ENCODE measurements at places on chromosomes 4 and X. TPM values are rescaled to one million over a fixed set of nuclear protein-coding genes. Genes with fewer than 3 reads are reported as not detected.
A peak's percentile ranks its signal among the peaks of the same experiment; 100 is the strongest.

- H3K4me3 ChIP-seq: no peak overlapping the region
- H3K36me3 ChIP-seq: no peaks in the 10 kb centered on the region
- H3K27ac ChIP-seq: no peak overlapping the region
- DNase-seq: no peak
- peaks cover 8% of the 10 kb centered on the region for H3K27me3 ChIP-seq
Observed at GRCh38 chr4:8892556-8893226, 21.1 kb upstream of the HMX1 start.

GRCh38 chr4:25449270-25449669 lies 72.2 kb downstream of the ANAPC4 start:
- DNase-seq: no peak
- H3K27ac ChIP-seq: no peak overlapping the region
- H3K27me3 ChIP-seq: no peaks in the 10 kb centered on the region
- no peaks in the 10 kb centered on the region for H3K36me3 ChIP-seq
- no peak overlapping the region for H3K4me3 ChIP-seq

DNA sequence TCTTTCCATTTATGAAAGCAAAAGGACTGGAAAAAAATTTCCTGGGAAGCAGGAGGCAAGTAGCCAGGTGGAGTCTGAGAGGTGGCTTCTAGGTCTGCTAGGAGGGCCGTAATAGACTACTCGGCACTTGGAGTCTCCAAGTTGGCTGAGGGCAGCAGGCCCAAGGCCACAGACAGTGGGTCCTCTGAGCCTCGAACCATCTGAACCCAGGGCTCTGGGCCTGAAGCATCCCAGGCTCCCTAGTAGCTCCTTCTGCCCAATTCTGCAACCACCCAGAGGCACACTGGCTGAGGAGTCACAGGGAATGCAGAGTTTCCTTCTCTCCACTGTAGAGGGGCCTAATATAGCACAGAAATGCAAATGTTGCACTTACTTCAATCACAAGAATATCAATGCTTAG lies 19.8 kb downstream of the TKTL1 start:
- no peaks in the 10 kb centered on the region for H3K36me3 ChIP-seq
- H3K27ac ChIP-seq: no peak overlapping the region
- H3K4me1 ChIP-seq: no peaks in the 10 kb centered on the region

DNA sequence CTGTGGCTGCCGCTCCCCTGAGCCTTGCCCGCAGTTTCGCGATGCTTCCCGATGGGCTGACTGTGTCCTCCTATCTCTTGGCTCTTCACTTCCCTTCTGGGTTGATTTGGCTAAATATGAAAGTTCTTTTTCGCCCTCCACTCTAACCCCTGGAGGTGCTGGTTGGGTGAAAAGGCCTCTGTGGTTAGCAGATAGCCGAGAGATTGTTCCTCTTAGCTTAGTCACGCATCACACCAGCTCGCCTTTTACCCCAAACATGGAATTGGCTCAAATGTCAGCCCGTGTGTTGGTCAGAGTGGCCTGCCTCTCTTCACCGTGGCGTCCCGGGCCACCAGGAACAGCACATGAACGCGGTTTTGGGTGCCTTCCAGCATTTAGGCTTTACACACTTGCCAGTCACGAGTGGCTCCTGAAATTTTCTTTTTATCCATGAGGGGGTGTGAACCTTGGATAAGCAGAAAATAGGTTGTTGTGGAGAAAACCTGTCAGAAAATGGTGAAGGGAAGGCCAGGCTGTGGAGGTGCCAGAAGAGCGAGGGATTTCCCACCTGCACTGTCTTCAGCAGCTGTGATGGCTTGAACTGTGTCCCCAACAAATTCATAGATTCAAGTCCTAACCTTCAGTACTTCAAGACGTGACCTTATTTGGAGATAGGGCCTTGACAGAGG lies 8.9 kb downstream of the CLCN4 start:
- no peak overlapping the region for H3K4me3 ChIP-seq
- peak; percentile 16 for DNase-seq
- H3K36me3 ChIP-seq: no peaks in the 10 kb centered on the region
- no peak overlapping the region for H3K27ac ChIP-seq
- no peaks in the 10 kb centered on the region for H3K27me3 ChIP-seq

GRCh38 chr4:41426539-41426938 lies 111.4 kb upstream of the LIMCH1 start:
- no peak overlapping the region for H3K27ac ChIP-seq
- no peak for DNase-seq
- H3K4me1 ChIP-seq: peaks cover 24% of the 10 kb centered on the region
- H3K27me3 ChIP-seq: no peaks in the 10 kb centered on the region
- H3K4me3 ChIP-seq: no peak overlapping the region

DNA sequence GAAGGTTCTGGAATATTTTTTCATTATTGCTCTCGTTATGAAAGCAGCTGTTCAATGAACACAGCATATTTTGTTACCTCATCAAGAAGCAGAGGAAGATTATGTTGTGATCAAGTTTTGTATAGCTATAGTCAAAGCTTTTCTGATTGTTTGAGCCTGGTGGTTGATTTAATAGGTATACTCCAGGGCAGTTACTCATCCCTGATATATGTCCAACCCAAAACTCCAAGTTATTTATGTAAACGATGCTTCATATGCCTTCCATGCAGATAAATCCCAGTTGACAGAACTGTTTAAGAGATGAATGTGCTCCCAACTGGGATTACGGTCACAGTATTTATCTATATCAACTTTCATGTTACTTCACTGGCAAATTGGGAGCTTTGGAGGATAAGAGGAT lies 19.1 kb downstream of the NAA11 start:
- DNase-seq: no peak
- H3K4me3 ChIP-seq: no peak overlapping the region
- H3K36me3 ChIP-seq: no peaks in the 10 kb centered on the region
- H3K27me3 ChIP-seq: no peaks in the 10 kb centered on the region
- no peaks in the 10 kb centered on the region for H3K4me1 ChIP-seq

GRCh38 chr4:173013232-173013930 lies 155.2 kb upstream of the GALNT7 start:
- no peaks in the 10 kb centered on the region for H3K27me3 ChIP-seq
- H3K4me3 ChIP-seq: no peak overlapping the region

GRCh38 chr4:13994016-13994415 lies 366.5 kb upstream of the BOD1L1 start:
- no peaks in the 10 kb centered on the region for H3K27me3 ChIP-seq
- no peak overlapping the region for H3K27ac ChIP-seq
- no peak overlapping the region for H3K4me3 ChIP-seq
- H3K4me1 ChIP-seq: peaks cover 50% of the 10 kb centered on the region

The CAPN6 gene
- total RNA-seq: 6.9 TPM

The XAGE2 gene
- not detected for total RNA-seq

The AMTN gene
- not detected for total RNA-seq
